NCI-H1930 (cell line): ENCODE measurements at places on chromosomes 6 and 20.

- no peak for DNase-seq
Measured at GRCh38 chr6:35058358-35058675, 82.8 kb downstream of the TCP11 start.

- no peak for DNase-seq
Measured at GRCh38 chr20:31595654-31596411, 9.3 kb upstream of the ID1 start.

GRCh38 chr6:14505401-14505800, 387.8 kb downstream of the CD83 start:
- no peak for DNase-seq

GRCh38 chr6:74731931-74732330, 473.9 kb downstream of the COL12A1 start:
- no peak for DNase-seq

GRCh38 chr6:154123155-154123956, 84.3 kb downstream of the OPRM1 start:
- no peak for DNase-seq

DNA sequence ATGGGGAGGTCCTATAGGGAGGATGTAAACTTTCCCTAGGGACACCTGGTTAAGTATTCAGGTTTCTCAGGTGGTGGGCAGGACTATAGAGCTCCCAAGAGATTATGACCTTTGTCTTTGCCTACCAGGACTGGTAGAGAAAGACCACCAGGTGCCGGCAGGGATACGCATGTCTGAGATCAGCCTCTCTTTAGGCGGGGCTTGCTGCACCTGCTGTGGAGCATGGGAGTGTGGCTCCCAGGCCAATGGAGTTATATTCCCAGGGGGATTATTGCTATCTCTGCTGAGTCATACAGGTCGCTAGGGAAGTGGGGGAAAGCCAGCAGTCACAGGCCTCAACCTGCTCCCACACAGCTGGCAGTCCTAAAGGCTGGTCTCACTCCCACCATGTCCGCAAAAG, 280.5 kb upstream of the MMS22L start:
- DNase-seq, result no peak

DNA sequence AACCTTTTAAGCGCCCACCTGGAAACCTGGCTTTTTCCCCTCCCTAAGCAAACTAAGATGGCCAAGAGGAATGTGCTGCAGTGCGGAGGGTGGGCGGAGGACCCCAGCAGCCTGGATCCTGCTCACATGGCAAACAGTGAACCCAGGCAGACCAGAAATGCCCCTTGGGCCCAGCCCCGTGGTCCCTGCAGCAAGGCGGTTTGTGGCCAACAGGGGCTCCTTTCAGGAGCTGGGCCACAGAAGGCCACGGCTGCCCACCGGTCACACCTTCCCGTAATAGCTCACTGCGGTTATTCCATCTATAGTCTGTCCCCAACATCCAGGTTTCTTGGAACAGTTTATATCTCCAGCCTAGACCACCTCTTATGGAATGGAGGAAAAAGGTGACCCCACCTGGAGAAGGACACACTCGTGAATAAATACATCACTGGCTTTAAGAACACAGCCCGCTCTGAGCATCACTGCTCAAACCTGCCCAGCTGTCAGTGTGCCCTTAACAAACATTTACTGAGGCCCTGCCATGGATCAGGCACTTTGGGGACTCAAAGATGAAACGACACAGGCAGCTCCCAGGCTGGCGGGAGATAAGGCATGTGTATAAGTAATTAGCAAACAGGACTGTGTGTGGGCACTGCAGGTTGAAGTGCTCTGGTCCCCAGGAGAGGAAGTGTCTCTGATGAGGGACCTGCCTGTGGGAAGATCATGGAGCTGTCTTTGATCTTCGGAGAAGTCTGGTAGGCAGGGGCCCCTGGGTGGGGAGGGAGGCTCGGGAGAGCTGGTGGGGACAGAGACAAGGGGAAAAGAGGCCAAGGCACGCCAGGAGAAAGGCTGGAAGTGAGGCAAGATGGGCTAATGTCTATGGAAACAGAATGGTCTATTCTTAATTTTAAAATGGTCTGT, 3.2 kb upstream of the TUBB1 start:
- DNase-seq, result no peak

- no peak for DNase-seq
Measured at GRCh38 chr6:31267651-31268368, 4.1 kb downstream of the HLA-C start.

DNA sequence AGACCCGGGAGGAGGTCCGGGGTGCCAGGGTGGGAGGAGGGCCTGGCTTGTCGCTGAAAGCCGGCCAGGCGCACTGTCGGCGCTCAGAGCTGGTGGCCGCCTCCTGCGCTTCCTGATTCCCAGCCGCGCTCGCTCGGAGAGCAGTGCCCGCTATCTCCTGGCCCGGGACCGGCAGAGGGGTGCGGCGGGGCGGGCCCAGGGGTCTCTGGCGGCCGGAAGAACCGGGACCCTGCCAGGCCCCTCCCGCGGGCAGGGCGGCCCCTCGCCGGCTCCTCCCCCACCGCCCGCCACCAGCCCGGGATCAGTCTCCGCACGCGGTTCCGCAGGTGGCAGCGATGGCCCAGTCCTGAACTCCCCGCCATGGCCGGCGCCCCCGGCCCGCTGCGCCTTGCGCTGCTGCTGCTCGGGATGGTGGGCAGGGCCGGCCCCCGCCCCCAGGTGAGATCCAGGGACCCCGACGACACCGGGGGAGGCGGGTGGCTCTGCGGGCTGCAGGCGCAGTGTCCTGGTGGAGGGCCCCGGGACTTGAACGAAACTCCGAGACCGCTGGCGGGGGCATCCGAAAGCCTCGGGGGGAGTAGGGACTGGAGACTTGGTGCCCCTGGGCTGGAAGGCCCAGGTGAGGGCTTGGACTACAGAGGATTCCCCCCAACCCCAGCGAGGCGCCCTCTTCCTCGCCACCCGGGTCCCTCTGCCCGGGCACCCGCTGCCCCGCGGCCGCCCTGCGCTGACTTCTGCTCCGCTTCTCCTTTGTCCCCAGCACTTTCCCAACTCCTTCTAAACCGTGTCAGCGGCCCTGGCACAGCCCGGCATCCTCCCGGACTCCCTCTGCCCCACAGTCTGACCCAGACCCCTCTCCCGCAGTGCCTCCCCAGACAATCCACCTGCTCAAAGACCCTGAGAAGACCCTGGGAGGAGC, at the start of gene GLP1R:
Gene GLP1R, plus strand, starts transcription at position 301 of the 919 bp plus-strand sequence. Its CDS starts 60 bp downstream, at position 361.
- DNase-seq, result no peak

- no peak for DNase-seq
Measured at GRCh38 chr20:56710125-56710524, 81.0 kb downstream of the TFAP2C start.

DNA sequence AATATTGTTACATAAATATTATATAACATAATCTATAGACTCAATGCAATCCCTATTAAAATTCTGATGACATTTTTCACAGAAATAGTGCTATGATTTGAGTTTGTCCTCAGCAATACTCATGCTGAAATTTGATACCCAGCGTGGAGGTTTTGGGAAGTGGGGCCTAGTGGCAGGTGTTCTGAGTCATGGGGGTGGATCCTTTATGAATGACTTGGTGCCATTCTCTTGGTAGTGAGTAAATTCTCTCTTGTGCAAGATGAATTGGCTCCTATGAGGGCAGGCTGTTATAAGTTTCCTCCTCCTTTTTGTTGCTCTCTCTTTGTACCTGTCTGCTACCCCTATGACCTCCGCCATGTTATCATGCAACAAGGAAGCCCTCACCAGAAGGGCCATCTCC, 65.8 kb downstream of the SHPRH start:
- DNase-seq, result no peak

- DNase-seq, result no peak
Measured at GRCh38 chr6:28719275-28719940, 193.7 kb downstream of the GPX5 start.

DNA sequence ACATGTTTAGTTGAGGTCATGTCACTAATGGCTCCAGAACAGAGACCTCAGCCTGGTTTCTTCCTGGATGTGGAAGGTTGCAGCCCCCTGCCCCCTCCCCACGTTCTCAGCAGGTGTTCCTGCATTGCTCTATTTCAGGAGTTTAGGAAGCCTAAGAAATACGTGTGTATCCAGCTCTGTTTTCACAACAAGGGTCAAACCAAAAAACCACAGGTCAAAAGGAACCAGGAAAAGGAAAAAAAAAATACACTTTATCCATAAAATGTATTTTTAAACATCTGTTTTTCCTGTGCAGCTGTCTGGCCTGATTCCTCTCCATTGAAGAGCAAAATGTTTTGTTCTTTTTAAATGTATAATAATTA, 107.9 kb upstream of the PLEKHG1 start:
- DNase-seq, result no peak

DNA sequence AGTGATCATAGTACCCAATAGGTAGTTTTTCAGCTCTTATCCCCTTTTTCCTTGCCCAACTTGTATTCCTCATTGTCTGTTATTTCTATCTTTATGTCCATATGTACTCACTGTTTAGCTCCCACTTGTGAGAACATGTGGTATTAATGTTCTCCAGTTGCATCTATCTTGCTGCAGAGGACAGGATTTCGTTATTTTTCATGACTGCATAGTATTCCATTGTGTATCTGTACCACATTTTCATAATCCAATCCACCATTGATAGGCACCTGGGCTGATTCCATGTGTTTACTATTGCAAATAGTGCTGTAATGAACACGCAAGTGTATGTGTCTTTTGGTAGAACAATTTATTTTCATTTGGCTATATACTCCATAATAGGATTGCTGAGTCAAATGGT, 819.5 kb upstream of the ADGRB3 start:
- DNase-seq, result no peak

DNA sequence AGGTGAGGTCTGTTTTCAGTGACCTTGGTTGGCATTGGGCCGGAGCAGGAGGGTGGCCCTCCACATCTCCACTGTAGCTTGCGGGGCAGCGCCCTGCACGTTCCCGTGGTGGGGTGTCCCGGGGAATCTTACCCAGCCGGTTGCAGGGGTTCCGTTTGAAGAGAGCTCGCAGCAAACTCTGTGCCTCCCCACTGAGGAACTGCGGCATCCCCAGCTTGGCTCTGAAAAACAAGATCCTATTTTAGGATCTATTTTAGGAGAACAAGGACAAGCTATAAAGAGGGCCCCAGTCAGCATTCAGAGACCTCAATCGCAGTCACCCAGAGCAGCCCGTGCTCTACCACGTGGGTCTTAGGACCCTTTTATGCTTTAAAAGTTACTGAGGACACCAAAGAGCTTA, 97.8 kb downstream of the RAMACL start:
- DNase-seq, result no peak
